ENCODE measurements at places on chromosomes 12 and 14. TPM values are rescaled to one million over a fixed set of nuclear protein-coding genes. Genes with fewer than 3 reads are reported as not detected.
A peak's percentile ranks its signal among the peaks of the same experiment; 100 is the strongest.

- peaks cover 31% of the 10 kb centered on the region for H3K4me1 ChIP-seq
- H3K36me3 ChIP-seq = no peaks in the 10 kb centered on the region
- no peaks in the 10 kb centered on the region for H3K27me3 ChIP-seq
- DNase-seq = peak; percentile 55
- H3K27ac ChIP-seq = peak overlapping the region; percentile 97
- peak overlapping the region; percentile 79 for H3K4me3 ChIP-seq
Observed at GRCh38 chr12:65822732-65823512, 1.4 kb upstream of the HMGA2 start.

DNA sequence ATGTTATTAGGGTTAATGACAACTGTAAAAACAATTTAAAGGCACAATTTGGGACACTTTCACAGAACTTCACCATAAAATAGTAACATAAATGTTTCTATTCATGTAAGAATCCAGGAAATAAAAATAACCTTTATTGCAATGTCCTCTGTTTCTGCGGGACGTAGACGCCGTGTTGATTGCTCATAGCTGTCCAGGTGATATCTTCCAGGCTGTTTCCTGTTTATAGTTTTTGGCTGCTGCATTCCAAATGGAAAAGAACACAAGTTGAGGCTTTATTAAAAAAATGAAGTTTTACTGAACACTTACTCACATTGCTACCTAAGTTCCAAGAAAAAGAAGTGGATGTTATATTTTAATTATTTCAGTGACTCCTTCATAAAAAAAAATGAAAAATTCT lies 58.6 kb downstream of the ABCC9 start:
- no peak overlapping the region for H3K27ac ChIP-seq
- no peaks in the 10 kb centered on the region for H3K27me3 ChIP-seq
- H3K4me3 ChIP-seq = no peak overlapping the region
- H3K36me3 ChIP-seq = no peaks in the 10 kb centered on the region
- DNase-seq = no peak
- no peaks in the 10 kb centered on the region for H3K4me1 ChIP-seq

Gene SYNE3
- 6.2 TPM for total RNA-seq

Gene TMEM19
- 72.8 TPM for total RNA-seq
